ENCODE measurements at places on chromosomes 3 and 15.

DNA sequence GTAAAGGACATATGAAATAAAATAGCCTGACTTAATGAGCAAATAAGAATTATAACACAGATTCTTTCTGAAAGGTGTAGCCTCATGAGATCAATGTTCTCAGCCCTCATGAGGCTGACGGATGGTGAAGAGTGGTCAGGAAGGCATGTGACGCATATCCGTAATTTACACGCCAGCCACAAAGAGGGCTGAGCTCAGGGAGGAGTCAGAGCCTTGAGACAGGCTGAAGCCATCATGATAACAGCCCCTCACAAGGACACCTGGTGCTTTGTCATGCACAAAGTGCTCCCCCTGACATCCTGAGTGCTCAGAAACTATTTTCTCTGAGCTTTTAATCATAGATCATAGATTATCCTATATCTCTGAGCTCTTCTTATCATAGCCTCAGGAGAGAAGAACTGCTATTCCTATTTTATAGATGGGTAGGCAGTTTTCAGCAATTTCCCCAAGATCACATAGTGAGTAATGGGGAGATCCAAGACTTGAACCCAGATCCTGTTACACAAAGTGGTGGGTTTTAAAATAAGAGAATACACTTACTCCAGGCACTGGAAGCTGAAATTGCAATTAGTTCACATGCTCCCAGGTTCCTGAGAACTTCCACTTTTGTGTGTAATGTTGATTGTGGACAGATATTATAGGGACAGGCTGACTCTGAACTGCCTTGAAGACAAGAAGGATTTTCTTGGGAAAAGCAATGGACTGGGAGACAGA lies 267.1 kb downstream of the RPLP1 start:
- peak; percentile 41 for DNase-seq

GRCh38 chr3:142944342-142944741 lies 19.1 kb downstream of the PAQR9 start:
- no peak for DNase-seq

- no peak for DNase-seq
These were observed 50.8 kb downstream of the RAB11A start for GRCh38 chr15:65920121-65920520.

DNA sequence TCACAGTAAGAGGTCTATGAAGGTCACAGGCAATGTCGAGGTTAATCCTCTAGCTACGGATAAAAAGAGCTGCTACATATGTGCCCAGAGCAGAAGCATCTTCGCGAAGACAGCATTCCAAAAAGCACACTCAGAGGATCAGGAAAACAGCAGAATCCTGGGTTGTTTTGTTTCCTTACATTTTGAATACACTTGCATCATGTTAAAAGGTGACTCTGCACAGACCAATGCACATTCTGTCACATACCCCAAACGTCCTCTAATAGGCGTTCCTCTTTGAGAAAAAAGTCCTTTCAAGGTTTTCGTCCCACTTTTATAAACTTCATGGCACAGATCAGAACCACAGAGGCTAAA lies 52.7 kb downstream of the VGLL4 start:
- no peak for DNase-seq

GRCh38 chr3:123584284-123584987 lies 417 bp downstream of the HACD2 start:
- no peak for DNase-seq

- DNase-seq: no peak
These were observed 110.4 kb upstream of the GMNC start for GRCh38 chr3:190972840-190973270.

GRCh38 chr3:33181229-33181628 lies 37.4 kb downstream of the SUSD5 start:
- DNase-seq: no peak

GRCh38 chr3:32397941-32398340 lies 6.3 kb downstream of the CMTM7 start:
- no peak for DNase-seq

GRCh38 chr3:69357196-69357595 lies 28.7 kb downstream of the FRMD4B start:
- DNase-seq: no peak

- no peak for DNase-seq
These were observed 171.4 kb downstream of the NSUN3 start for GRCh38 chr3:94234177-94234788.

DNA sequence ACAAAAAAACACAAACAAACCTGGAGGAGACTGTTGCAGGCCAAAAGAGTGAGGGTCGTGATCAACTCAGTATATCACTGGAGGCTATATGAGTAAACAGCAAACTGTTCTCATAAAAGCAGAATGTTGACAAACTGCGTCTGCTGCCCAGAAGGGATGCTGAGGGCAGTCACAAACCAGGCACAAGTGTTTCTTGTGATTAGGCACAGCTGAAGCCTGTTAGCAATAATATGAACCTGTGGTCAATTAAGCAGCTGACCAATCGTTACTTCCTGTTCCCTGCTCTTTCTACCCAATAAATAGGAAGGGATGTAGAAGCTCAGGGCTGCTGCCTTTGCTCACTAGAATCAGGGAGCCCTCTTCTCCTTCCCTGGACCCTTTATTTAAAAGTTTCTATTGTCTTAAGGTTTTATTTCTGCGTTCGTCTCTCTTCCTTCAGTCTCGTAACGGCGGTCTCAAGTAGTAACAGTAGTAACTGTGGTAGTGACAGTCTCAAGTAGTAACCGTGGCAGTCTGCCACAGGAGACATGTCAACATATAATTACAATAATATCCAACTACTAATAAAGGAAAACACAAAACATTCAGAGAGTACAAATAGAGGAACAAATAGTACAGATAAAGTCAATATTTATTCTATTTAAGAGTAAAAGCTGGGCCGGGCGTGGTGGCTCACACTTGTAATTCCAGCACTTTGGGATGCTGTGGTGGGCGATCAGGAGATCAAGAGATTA lies 698.4 kb upstream of the CCDC54 start:
- DNase-seq: no peak
